Gastroesophageal sphincter (tissue), 4 donors: ENCODE measurements at places on chromosomes 2 and 18.

GRCh38 chr2:115976916-115977315 is 1534.5 kb downstream of the DPP10 start:
- ATAC-seq = no peak

DNA sequence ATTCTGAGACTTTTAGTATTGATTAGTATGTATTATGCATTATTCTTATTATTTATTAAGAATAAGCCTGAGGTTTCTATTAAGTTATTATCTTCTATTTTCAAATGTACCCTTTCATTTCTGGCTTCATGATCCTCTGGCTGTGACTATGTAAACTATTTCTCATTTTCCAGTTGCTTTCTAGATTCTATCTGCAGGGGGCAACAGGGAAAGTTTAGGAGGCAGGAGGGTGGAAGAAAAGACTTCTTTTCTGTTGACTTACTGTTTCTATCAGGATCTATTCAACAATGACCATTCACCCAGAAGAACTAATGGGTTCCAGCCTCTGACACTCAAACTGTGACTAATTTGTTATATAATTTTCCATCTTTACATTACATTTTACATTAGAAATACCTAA is 653.4 kb upstream of the FSHR start:
- ATAC-seq = no peak

DNA sequence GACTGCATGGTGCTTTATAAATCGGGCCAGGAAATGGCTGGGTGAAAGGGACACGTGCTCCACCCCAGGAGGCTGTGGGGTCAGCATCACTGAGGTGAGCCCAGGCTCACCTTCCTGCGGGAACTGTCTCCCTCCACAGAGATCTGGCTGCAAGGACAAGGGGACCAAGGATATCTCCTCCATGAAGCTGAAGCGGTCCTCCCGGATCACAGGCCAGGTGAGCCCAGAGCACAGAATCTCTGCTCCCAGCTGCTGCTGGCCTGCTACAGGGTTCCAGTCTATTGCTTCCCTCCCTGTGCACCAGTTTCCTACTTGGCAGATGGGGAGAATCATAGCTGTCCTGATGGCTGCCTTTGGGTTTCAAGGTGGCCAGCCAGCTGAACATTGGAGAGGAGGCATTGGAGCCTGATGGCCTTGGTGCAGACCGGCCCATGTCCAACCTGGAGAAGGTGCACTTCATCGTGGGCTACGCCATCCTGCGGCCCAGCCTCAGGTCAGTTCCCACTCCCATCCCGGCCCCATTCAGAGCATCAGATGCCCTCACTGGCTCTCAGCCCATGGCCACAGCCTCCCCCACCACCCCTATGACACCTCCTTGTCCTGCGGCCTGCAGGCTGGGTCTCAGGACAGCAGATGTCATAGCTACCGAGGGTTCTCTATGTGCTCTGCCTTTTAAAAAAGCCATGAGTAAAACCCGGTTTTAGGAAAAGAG is 33.7 kb upstream of the GPR17 start:
- ATAC-seq = no peak

- no peak for ATAC-seq
Observed at GRCh38 chr18:63956755-63957154, 7.7 kb downstream of the HMSD start.

- ATAC-seq = no peak
Observed at GRCh38 chr2:54814389-54815147, 91.1 kb downstream of the EML6 start.
